ENCODE measurements at places on chromosomes 4 and X.

GRCh38 chr4:77731656-77732055, 87.5 kb downstream of the CNOT6L start:
- no peak for DNase-seq

DNA sequence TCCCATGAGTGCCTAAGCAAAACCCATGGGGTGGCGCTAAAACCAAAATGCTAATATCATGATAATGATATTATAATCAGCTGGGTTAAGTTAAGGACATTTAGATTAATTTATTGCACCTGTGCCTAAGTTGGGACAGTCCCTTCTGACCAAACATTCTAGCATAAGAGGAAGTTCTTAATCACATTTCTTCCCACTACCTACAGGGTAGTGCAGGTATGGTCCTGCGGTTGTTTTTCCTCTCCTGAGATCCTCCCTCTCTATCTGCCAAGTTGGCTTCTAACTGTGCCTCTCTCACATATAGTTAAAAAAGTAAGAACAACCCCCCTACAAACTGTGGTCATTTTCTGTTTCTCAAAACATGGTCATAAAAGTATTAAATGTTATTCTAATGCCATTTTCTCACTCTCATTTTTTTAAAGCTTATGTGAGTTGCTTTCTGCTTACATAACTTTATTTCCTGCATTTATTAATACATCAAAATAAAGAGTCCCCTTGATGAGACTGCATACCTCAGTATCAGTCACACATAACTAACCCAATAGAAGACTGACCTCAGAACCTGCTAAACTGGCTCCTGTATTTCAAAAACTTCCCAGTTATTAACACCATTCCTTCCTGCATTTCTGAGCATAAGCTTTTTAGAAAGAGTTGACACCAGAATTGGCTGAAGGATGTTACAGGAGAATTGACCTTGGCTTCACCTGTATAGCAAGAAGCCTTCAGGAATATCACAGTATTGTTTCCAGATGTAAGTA, 1332.5 kb downstream of the FSTL5 start:
- no peak for DNase-seq

DNA sequence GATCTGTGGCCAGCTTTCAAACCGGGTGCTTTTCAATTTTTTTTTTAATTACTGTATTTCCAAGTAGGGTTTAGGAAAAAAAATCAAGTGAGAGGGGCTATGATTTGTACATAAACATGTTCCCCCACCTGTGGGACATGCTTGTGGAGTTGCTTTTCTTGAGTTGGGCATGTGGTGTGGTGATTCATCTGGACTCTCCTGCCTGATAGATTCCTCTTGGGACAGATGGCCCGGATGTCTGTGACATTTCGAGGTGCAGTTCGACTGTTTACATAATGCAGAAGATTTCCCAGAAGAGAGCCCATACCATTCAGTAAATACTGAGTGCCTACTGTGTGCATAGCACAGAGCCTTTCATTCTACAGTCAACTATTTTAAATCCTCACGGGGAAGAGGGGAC, 49.9 kb downstream of the DOCK11 start:
- no peak for DNase-seq

DNA sequence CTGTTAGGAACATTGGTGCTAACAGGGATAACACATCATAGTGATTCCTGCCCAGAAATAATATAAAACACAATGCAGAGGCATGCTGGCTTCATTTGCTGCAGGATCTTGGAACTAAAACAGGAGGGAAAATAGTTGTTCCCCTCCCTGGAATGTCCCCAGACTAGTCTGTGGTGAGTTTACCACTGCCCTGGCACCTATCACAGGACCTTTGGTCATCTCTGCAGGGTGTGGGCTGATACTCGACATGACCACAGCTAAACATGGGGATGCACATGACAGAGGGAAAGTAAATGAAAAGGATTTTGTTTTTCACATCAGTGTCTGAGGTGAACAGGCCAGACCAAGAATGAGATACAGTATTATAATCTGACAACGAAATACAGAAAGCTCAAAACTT, 160.2 kb upstream of the DKK2 start:
- DNase-seq: no peak

GRCh38 chrX:15448010-15448639, 45.0 kb downstream of the PIR start:
- peak; percentile 9 for DNase-seq

DNA sequence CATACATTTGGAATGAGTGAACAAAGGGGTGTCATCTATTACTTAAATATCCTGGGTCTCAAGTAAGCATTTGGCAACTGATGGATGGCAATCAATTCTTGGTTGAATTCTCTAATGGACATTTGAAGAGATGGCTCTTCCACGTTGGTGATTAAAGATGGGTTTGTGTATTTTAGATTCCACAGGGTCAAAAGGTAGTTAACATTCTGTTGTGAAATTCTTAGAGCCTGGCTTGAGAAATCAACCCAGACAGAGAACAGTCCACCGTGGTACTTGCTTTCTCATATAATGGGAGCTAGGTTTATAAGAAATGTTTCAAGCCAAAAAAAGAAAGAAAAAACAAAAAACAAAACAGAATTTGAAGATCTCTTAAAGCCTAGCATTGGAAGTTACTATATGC, 355.9 kb upstream of the PITX2 start:
- no peak for DNase-seq

DNA sequence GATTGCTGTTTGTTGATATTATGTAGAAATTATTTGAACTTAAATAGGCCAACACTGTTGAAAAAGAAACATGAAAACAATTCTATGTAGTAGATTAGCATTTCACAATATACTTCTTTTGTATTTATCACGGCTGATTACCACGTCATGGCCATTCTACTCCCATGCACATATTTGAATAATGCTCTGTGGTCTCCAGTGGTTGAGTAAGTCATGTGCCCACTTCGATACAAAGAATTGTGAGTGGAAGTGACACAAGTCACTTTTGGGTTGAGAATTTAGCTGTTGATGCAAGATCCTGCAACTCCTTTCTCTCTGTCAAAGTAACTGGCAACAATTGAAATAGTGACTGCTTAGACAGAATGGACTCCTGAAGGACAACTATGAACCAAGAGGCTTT, 6.7 kb upstream of the FSTL5 start:
- no peak for DNase-seq

DNA sequence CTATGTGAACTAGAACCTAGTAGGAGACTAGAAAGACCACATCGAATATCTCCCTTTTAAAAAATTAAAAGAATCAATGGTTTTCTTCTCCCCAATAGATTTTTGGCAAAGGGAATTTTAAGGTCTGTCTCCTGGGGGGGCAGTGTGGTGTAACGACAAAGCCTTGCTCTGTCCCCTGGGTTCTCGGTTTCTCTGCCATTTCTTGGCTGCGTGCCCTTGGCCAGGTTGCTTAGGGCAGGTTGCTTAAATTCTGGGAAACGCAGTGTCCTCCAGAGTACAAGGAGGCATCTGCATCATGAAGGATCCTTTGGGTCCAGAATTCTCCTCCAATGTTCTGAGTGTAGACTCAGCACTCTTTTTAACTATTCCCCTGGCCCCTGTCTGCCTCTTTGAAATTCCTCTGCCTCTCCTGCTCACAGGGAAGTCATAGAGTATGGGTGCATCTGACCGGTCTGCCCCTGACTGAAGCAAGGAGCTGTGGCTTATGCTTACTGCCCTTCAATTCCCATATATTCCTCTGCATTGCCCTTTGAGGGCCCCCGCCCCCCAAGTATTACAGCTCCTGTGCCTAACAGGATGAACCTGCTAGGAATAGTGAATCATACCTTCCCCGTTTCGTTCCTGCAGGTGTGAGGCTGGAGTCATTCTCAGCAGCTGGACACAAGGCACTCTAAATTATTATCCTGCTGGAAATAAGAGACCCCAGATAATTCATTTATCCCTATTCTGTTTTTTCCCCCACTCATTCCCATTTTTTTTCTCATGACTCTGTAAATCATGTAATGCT, 2.2 kb downstream of the KIT start:
- peak; percentile 42 for DNase-seq

DNA sequence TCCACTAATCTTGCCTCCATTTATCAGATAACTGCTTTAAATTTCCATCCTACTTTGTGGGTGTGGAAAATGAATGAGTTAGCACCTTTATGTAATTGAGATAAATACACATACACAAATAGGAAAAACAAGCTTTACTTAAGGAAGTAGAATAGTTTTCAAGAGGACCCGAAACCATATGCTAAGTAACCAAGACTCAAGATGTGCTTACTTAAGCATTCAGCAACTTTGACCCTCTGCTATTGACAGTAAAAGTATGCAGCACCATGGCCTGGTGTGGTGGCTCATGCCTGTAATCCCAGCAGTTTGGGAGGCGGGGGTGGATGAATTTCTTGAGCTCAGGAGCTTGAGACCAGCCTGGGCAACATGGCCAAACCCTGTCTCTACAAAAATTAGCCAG, 29.9 kb downstream of the RNF175 start:
- DNase-seq: no peak

DNA sequence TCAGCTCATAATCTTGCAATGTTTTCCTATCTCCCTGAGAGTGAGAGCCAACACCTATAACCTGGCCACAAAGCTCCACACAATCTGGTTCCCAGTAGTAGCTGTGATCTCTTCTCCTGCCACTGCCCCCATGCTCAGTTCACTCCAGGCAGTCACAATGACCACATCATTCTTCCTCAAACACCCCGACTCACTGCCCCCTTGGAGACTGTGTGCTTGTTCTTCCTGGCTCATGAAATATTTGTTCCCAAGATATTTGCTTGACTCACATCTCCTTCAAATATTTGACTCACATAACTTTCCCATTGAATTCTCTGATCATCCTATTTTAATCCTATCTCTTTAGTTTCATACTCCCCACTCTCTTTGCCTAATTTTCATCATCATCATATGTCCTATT, 173.7 kb downstream of the AREG start:
- DNase-seq: no peak

- DNase-seq: no peak
These were observed 79.6 kb upstream of the LRPAP1 start for GRCh38 chr4:3611778-3612177.

DNA sequence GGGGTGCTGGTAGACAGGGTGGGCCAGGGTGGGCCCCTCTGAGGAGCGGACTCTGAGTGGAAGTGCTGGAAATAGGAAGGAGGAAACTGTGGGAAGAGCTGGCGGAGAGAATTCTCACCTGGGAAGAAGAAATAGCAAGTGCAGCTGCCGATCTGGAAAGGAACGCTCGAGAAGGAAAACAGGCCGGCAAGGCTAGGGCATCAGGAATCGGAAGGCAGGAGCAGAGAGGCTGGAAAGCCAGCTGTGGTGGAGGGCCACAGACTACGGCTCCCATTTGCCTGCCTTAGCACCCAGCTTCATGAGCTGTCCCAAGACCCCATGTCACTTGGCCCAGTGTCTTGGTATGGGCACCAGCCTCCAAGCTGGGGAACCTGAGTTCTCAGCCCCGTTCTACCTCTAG, 37.3 kb downstream of the DCTD start:
- DNase-seq: no peak

Data from NCI-H69 (cell line).